ENCODE measurements at places on chromosomes 12 and 14. TPM values are rescaled to one million over a fixed set of nuclear protein-coding genes. Genes with fewer than 3 reads are reported as not detected.
A peak's percentile ranks its signal among the peaks of the same experiment; 100 is the strongest.

DNA sequence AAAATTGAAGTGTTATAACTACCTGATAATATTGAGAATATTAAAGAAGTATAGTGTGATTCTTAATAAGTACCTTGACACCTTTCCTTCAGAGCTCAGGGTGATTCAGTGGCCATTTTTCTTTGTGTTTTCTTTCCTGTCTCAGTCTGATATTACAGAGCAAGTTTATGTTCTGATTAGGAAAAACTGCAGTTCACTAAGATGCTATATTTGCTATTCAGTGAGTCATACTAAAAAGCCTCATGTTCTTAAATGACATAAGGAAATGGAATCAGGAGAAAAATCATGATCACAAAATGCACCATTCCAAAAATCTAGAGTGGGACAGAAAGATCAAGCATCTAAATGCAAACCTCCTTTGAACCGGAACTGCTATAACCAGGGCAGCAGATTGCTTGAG is 390.6 kb upstream of the ATP2B1 start:
- no peak for DNase-seq
- no peak overlapping the region for H3K4me3 ChIP-seq
- H3K4me1 ChIP-seq, result peaks cover 27% of the 10 kb centered on the region
- no peaks in the 10 kb centered on the region for H3K27me3 ChIP-seq
- H3K27ac ChIP-seq, result no peak overlapping the region

- H3K36me3 ChIP-seq, result no peaks in the 10 kb centered on the region
- H3K4me3 ChIP-seq, result no peak overlapping the region
- no peaks in the 10 kb centered on the region for H3K27me3 ChIP-seq
Observed at GRCh38 chr12:69161829-69162228, 77.5 kb upstream of the CPSF6 start.

DNA sequence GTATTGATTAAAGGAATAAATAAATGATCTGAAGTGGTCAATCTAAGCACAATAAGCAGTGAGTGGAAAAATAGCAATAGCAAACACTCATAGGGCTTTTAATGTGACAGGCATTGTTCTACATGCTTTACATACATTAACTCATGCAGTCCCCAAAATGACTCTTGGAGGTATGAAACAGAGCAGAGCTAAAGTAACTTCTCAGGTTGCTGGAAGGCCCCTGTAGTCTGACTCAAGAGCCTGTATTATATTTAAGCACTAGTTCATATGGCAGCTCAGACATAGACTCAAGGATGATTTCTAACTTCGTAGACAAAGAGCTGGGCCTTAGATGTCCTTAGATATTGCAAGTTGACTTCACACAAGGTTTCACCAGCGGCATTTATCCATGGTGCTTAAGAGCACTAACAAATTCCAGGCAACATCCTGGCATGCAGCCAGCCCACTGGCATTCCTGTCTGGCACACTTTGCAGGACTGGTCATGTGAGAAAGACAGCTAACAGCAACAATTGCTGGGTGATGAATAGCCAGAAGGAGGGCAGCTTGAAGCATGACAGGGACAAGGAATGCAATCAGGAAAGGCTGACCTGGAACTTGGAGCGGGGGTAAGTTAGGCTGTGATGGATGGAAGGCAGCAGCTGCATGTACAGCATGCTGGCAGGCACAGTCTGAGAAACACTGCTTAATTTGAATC is 22.9 kb upstream of the KTN1 start:
- no peak overlapping the region for H3K4me3 ChIP-seq
- H3K27ac ChIP-seq, result peak overlapping the region; percentile 68
- peak; percentile 66 for DNase-seq
- no peaks in the 10 kb centered on the region for H3K36me3 ChIP-seq
- H3K27me3 ChIP-seq, result no peaks in the 10 kb centered on the region
- peaks cover 6% of the 10 kb centered on the region for H3K4me1 ChIP-seq

- no peak overlapping the region for H3K4me3 ChIP-seq
- peaks cover 71% of the 10 kb centered on the region for H3K27me3 ChIP-seq
- no peak for DNase-seq
Observed at GRCh38 chr12:132289356-132290202, 39.8 kb downstream of the GALNT9 start.

DNA sequence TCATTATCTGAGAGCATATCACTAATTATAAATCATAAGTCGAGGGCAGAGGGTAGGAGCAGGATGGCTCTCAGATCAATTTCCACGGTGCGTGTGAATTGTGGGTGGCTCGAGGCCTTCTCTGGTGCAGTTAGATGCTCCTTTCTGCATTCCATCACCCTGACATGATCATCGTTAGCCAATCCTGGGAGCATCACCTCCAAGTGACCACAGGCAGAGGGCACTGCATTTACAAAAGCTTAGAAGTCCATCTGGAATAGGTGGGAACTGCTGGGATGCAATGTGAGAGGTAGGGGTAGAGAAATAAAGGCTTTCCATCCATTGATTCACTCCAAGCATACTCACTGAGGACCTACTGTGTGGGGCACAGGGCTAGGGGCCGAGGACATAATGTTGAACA is 538.2 kb upstream of the TBX3 start:
- no peak overlapping the region for H3K27ac ChIP-seq
- no peak for DNase-seq
- H3K4me1 ChIP-seq, result peaks cover 4% of the 10 kb centered on the region
- no peak overlapping the region for H3K4me3 ChIP-seq

DNA sequence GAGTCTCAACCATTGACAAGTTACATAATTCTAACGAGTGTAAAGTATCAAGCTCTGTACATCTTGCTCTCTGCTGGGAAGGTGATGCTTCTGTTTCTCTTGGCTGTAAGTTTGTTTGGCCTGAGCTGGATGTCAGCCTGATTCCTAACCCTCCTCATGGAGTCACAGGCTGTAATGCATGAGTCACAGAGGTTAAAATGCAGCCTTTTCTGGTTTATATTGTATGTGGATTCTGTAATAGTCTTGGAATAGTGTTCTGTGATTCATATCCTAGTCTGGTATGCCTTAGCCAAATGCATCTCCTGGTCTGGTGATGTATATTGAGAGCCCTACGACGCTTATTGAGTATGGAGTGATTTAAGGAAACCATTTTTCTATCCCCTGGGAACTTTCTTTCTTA is 104.5 kb upstream of the FRMD6 start:
- peaks cover 36% of the 10 kb centered on the region for H3K4me1 ChIP-seq
- no peak overlapping the region for H3K4me3 ChIP-seq
- H3K27ac ChIP-seq, result peak overlapping the region; percentile 94
- no peaks in the 10 kb centered on the region for H3K27me3 ChIP-seq
- peak; percentile 30 for DNase-seq

- no peaks in the 10 kb centered on the region for H3K27me3 ChIP-seq
- no peak overlapping the region for H3K4me3 ChIP-seq
- no peaks in the 10 kb centered on the region for H3K36me3 ChIP-seq
- no peak overlapping the region for H3K27ac ChIP-seq
- H3K4me1 ChIP-seq, result no peaks in the 10 kb centered on the region
Observed at GRCh38 chr12:958588-959123, 9.2 kb upstream of the RAD52 start.

GRCh38 chr12:21941506-21942376 is 515 bp upstream of the ABCC9 start:
- DNase-seq, result peak; percentile 33
- H3K4me3 ChIP-seq, result peak overlapping the region; percentile 26
- no peaks in the 10 kb centered on the region for H3K36me3 ChIP-seq

- no peaks in the 10 kb centered on the region for H3K4me1 ChIP-seq
- no peak overlapping the region for H3K4me3 ChIP-seq
- H3K27me3 ChIP-seq, result no peaks in the 10 kb centered on the region
- DNase-seq, result no peak
- no peaks in the 10 kb centered on the region for H3K36me3 ChIP-seq
- no peak overlapping the region for H3K27ac ChIP-seq
Observed at GRCh38 chr12:81339071-81339470, 261.2 kb downstream of the ACSS3 start.

GRCh38 chr12:12032851-12033797 is 37.6 kb upstream of the BCL2L14 start:
- peak; percentile 68 for DNase-seq
- H3K4me3 ChIP-seq, result no peak overlapping the region
- H3K27ac ChIP-seq, result no peak overlapping the region
- H3K36me3 ChIP-seq, result no peaks in the 10 kb centered on the region
- H3K27me3 ChIP-seq, result no peaks in the 10 kb centered on the region

DNA sequence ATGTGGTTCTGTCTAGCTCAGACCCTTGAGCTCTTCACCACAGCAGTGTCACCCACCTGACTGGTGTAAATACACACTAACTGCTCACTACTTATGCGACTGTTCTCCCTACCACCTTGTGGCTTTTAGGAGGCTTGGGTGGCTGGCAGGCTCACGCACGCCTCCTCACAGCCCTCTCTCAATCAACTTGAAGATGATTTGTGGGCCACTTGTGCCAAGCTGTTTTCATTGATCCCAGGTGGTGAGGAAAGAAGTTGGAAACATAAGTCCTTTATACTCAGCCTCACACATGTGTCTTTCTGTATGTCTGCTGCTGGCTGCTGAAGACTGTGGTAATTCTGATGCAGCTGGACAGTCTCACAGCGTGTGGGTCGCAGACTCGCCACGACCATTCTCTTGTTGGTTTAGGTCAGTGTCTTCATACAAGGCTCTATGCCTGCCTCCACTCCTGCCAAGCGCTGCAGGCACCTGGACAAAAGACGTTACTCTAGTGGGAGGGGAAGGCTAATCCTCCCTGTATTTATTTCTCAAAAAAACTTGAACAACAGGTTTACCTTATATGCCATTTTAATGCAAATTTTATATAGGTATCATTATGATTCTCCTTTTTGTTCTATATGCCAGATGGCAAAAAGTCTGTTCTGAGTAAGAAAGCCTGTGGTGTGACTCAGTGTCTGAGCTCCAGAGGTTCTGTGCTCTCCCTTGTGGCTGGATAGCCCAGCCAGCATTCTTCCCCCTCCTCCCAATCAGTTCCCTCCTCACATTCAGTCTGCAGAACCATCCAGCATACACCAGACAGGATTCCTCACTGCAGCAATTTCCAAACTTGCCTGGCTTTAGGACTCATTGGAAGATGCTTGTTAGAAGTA is 115.6 kb downstream of the DIP2B start:
- H3K27ac ChIP-seq, result peak overlapping the region; percentile 51
- H3K27me3 ChIP-seq, result no peaks in the 10 kb centered on the region
- peaks cover 49% of the 10 kb centered on the region for H3K4me1 ChIP-seq
- no peak overlapping the region for H3K4me3 ChIP-seq
- H3K36me3 ChIP-seq, result no peaks in the 10 kb centered on the region

GRCh38 chr12:132546647-132547046 is 56.7 kb downstream of the FBRSL1 start:
- H3K4me1 ChIP-seq, result no peaks in the 10 kb centered on the region
- no peak for DNase-seq
- H3K36me3 ChIP-seq, result no peaks in the 10 kb centered on the region
- no peaks in the 10 kb centered on the region for H3K27me3 ChIP-seq

GRCh38 chr14:90452366-90452765 is 55.5 kb downstream of the CALM1 start:
- H3K27me3 ChIP-seq, result no peaks in the 10 kb centered on the region
- DNase-seq, result no peak
- H3K4me3 ChIP-seq, result no peak overlapping the region
- H3K36me3 ChIP-seq, result no peaks in the 10 kb centered on the region
- no peak overlapping the region for H3K27ac ChIP-seq
- no peaks in the 10 kb centered on the region for H3K4me1 ChIP-seq

DNA sequence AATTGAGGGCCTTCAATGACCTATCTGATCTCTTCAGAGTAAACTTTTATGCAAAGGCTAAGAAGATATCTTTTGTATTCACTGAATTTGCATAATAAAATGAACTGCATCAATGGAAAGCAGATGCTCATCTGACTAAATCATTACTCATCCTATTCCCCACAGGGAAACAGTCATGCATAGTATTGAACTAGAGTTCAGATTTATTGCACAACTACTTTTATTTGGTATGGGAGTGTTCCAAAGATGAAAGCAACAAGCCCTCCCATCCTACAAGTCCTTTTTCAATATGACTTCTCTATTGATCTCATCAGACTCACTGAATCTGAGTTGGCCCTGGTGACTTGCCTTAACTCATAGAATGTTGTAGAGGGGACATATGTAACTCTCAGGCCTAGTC is 159.8 kb downstream of the KITLG start:
- no peaks in the 10 kb centered on the region for H3K27me3 ChIP-seq
- peaks cover 18% of the 10 kb centered on the region for H3K4me1 ChIP-seq
- no peaks in the 10 kb centered on the region for H3K36me3 ChIP-seq
- DNase-seq, result no peak
- H3K27ac ChIP-seq, result peak overlapping the region; percentile 71

GRCh38 chr14:37230551-37231194 is 32.9 kb downstream of the MIPOL1 start:
- H3K4me3 ChIP-seq, result peak overlapping the region; percentile 32
- H3K4me1 ChIP-seq, result no peaks in the 10 kb centered on the region

- H3K27me3 ChIP-seq, result no peaks in the 10 kb centered on the region
- H3K4me1 ChIP-seq, result no peaks in the 10 kb centered on the region
- DNase-seq, result no peak
Observed at GRCh38 chr14:78978896-78979295, 808.7 kb downstream of the NRXN3 start.

DNA sequence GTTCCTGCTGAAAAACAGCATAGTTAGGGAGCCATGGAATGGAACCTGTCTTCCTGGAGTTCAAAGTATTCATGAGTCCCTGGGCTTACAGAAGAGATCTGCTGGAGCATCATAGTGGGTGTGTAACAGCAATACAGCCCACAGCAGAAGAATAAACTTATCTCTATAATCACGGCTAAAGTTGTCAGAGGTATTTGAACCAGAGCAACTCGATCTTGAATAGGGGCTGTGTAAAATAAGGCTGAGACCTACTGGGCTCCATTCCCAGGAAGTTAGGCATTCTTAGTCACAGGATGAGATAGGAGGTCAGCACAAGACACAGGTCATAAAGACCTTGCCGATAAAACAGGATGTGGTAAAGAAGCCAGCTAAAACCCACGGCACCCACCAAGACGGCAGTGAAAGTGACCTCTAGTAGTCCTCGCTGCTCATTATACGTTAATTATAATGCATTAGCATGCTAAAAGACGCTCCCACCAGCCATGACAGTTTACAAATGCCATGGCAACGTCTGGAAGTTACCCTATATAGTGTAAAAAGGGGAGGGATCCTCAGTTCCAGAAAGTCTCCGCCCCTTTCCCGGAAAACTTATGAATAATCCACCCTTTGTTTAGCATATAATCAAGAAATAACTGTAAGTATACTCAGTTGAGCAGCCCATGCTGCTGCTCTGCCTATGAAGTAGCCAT is 223.4 kb downstream of the PCNX1 start:
- H3K4me1 ChIP-seq, result peaks cover 16% of the 10 kb centered on the region
- H3K36me3 ChIP-seq, result no peaks in the 10 kb centered on the region
- DNase-seq, result no peak

- no peaks in the 10 kb centered on the region for H3K27me3 ChIP-seq
- no peak overlapping the region for H3K4me3 ChIP-seq
- no peaks in the 10 kb centered on the region for H3K4me1 ChIP-seq
- no peak for DNase-seq
- H3K27ac ChIP-seq, result no peak overlapping the region
- H3K36me3 ChIP-seq, result no peaks in the 10 kb centered on the region
Observed at GRCh38 chr12:85796001-85796400, 40.2 kb downstream of the RASSF9 start.

The ASCL1 gene
- polyA plus RNA-seq, result 0.28 TPM

The A2M gene
- 0.02 TPM for polyA plus RNA-seq

The KRT72 gene
- not detected for polyA plus RNA-seq

The KRT79 gene
- not detected for polyA plus RNA-seq

The POLR3B gene
- 3.3 TPM for polyA plus RNA-seq

The ARHGAP9 gene
- 1.0 TPM for polyA plus RNA-seq

The RAP1B gene
- 128 TPM for polyA plus RNA-seq
